ENCODE measurements at places on chromosomes 3 and 15.

GRCh38 chr3:107990926-107991325 is 99.9 kb downstream of the CD47 start:
- DNase-seq, result no peak

DNA sequence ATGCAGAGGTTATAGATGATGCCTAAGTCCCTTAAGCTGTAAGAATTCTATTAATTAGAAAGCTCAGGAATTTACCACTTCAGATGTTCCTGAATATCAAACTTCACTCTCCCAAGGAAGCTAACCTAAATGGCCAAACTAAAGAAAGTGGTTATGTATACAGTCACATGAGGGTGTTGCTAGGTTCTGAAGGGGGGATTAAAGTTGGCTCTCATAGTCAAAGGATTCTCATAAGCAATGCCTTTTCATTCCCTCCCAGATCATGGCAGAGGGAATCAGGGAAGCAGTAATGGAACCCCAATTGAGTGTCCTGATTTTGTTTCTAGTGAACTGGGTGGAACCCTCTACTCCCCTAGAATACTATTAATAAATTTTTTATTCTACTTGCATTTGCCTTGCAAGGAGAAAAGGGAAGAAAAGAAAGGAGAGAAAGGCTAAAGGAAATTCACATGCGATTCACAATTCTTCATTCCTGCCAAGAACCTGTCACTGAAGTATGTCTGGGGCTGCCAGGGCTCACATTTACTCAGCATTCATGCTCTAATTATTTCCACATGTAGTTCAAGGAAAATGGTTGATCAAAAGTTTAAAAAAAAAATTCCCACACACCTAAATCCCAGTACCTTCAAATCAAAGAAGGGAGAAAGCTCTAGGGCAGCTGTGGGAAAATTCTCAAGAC is 25.1 kb downstream of the FSTL1 start:
- DNase-seq, result no peak

DNA sequence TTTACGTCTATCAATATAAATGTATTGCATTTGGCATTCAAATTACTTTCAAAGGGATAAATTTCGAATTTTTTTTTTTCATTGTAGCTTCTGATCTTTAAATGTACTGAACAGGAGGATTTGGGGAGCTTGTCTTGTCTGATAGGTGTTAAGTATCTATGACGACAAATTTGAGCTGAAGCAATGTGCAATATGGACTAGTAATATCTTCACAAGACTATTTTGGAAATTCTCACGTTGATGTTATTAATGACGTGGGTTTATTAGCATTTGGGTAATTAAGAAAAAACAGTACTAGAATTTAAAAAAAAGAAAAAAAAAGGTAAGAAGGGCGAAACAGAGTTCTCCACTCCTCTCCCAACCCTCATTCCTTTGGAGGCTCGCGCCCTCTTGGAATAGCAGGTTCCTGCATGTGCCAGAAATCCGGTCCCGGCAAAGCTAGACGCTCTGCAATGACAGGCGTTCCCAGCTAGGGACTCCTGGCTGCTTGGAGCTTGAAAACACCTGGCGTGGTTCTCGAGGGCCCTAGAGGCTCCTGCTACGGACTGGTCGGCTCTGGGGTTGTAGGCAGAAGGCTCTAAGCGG is 648 bp upstream of the P2RY1 start:
- DNase-seq, result no peak

DNA sequence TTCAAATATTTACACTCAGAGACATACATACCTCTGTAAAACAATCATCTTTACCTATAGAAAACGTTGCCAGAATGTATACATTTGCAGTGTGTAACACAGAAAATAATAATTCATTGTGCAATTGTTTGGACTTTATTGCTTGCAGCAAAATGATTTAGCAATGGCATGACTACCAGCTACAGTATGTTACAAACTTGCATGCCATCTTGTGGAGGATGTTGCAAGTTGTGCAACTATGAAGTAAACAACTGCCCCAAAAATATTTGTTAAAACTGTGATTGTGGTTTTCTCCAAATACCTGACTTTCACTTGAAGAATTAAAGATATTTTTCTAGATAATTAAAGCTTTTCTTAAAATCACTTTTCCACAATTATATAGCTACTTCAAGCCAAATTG is 27.1 kb upstream of the C3orf49 start:
- no peak for DNase-seq

DNA sequence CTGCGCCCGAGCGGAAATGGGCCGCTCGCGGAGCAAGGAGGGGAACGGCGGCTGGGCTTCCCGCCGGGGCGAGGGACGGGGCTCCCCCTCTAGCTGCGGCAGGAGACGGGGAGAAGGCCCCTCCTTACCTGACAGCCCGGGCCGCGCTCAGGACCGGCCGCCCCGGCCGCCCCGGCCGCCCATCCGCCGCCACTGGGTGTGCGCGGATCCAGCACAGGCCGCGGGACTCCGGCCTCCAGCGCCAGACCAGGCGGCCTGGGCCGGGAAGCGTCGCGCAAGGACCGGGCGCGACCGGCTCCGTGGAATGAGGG is 296 bp downstream of the TPRA1 start:
- no peak for DNase-seq

- DNase-seq, result peak; percentile 84
Observed at GRCh38 chr3:126982471-126983175, at the start of gene PLXNA1. Gene PLXNA1, plus strand, starts transcription at chr3:126983115. Its CDS starts 5,479 bp downstream, at chr3:126988594.

DNA sequence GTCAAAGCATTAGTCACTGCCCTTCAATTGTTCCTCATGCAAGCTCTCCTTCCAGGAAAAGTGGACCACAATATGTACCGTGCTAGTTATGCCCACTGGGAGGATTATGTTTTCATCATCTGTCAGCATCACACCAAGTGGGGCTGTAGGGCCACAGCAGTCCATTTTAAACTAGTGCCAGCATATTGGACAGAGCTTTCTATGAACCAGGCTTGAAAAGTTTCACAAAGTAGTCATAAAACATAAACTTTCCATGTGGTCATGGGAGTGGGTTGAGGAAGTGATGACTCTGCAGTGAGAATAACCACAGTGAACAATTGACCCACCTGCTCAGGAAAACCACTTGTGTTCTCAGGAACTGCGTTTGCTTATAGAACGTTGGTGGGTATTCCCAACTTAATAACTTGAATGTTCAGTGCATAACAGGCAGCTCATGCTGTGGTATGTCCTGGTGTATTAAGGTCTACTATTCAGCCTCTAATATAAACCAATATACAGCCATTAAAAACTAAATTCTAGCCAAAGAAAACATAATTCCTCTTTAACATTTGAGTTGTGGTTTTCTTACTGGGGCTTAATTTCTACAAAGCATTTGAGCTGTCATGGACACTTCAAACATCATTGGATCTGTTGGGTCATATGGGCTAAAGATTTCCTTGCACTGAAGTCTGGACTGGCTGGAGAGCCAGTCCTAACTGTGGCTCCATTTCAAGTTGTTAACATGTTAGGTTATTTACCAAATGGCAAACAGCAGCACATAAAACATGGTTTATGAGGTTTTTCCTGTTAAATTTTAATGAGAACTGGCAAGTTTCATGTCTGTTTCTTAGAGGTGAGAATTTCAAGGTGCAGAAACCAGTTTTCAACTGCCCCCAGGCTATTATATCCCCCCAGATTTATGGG is 274.1 kb downstream of the OTOL1 start:
- DNase-seq, result no peak

- no peak for DNase-seq
Observed at GRCh38 chr3:42733501-42734262, 31.1 kb upstream of the HHATL start.

DNA sequence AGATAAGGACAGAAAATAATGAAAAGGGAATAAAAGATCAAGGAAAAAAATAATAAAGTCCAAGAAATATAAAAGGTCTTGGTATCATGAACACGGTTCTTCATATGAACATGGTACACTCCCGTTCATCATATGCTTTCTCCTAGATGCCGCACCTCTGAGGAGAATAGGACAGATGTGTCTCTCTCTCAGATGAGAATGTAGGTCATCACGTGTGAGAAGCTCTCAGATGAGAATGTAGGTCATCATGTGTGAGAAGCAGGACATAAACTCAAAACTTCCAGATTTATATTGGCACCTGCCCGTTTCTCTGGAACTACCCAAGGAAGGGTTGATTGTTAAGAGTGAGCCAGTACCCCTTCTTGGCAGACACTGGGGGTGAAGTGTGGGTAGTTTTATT is 29.9 kb upstream of the IQCF6 start:
- DNase-seq, result no peak

DNA sequence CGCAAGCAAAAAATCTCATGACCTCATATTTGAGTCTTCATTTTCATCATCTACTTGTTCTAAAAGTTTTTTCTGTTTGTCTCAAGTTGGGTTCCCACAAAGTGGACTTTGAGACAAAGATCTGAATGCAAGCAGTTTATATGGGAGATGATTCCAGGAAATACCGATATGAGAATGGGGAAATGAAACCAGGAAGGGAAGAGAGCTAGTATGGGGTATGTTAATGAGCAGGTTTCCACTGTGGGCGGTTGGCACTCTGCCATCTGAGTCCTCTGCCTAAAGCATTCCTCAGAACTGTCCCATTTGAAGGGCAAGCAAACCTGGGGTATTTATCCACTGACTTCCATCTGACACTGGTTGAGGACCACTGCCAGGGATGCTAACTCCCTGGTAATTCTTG is 8.8 kb downstream of the ADPRH start:
- no peak for DNase-seq

GRCh38 chr3:16334909-16335308 is 69.9 kb downstream of the OXNAD1 start:
- no peak for DNase-seq

GRCh38 chr3:166527325-166527724 is 690.1 kb upstream of the BCHE start:
- DNase-seq, result no peak

DNA sequence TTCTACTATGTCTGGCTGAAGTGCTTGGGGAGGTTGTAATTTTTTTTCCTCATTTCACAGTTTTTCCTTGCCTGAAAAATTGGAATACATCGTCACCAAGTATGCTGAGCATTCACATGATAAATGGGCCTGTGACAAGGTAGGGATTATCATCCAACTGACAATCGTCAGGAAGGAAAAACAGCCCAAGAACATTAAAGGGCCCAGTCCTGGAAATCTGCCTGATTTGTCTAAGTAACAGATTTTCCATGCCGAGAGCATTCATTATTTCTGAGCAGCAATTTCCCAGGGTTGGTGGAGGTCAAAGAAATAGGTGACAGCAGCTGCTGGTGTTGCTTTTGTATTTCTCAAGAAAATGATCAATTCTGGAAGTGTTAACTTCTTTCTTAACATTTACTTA is 226.0 kb upstream of the CHRM5 start:
- no peak for DNase-seq

- DNase-seq, result no peak
Observed at GRCh38 chr15:75056036-75056435, 32.6 kb downstream of the PPCDC start.

GRCh38 chr3:53489787-53490458 is 4.5 kb upstream of the CACNA1D start:
- DNase-seq, result no peak

GRCh38 chr3:31610700-31611275 is 78.1 kb downstream of the STT3B start:
- no peak for DNase-seq

DNA sequence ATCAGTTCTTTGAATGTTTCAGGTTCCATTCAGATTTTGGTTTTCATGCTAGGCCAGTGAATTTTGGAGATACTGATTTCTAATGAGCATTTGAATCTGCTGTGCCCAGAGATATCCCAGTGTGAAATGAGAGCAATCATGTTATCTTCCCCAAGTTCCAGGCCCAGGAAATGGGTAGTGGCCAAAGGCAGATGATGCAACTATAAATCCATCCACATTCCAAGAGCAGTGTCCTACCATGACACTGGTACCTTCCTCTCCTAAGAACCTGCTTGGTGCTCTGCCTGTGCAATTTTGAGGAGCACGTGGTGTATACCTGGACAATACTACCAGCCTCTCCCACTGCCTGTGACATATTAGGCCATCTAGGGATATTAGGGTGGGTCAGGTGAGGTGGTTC is 186.8 kb downstream of the SLCO3A1 start:
- DNase-seq, result no peak
